ENCODE measurements at places on chromosomes 7 and 10.

DNA sequence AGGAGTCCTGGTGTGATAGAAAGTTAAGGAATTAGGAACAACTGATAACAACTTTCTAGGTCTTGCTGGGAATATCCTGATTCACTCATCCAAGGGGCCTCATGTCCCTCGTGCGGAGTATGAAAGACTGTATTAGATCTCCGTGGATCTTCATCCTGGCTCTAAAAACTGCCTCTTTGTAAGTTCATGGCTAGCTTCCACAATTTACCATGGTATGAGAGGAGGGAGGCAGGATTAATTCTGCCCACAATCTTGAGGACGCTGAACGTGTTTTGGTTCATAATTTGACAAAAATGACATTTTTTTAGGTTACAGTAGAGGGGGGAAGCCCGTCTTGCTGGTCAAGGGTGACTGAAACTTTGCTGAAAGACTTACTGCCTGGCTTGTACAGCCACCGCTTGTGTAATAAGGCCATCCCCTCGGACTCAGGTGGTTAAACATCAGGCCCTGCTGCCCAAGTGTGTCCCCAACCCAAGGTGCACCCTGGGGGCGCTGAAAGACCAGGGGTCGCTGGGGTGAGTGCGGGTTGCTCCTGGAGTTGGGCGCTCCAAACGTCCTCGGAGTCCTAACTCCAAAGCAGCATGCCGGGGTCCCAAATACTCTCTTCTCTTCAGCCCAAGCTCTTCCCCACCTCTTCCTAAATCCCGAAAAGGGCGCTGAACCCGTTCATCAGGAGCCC is 733 bp downstream of the HIBADH start:
- peak; percentile 37 for DNase-seq

DNA sequence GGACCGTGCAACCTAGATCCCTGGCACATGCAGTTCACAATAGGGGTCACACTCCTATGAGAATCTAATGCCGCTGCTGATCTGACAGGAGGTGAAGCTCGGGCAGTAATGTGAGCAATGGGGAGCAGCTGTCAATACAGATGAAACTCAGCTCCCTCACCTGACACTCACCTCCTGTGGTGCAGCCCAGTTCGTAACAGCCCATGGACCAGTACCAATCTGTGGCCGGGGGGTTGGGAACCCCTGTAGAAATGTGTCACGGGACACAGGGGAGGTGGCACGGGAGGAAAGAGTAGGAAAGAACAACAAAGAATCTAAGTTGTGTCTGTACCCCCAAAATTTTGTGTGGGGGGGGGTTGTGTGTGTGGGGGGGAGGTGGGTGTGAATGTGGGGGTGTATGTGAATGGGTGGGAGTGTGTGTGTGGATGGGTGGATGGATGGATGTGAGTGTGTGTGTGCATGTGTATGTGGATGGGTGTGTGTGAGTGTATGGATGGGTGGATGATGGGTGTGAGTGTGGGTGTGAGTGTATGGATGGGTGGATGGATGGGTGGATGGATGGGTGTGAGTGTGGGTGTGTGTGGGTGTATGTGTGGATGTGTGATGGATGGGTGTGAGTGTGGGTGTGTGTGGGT is 33.1 kb downstream of the SFMBT2 start:
- DNase-seq, result no peak

DNA sequence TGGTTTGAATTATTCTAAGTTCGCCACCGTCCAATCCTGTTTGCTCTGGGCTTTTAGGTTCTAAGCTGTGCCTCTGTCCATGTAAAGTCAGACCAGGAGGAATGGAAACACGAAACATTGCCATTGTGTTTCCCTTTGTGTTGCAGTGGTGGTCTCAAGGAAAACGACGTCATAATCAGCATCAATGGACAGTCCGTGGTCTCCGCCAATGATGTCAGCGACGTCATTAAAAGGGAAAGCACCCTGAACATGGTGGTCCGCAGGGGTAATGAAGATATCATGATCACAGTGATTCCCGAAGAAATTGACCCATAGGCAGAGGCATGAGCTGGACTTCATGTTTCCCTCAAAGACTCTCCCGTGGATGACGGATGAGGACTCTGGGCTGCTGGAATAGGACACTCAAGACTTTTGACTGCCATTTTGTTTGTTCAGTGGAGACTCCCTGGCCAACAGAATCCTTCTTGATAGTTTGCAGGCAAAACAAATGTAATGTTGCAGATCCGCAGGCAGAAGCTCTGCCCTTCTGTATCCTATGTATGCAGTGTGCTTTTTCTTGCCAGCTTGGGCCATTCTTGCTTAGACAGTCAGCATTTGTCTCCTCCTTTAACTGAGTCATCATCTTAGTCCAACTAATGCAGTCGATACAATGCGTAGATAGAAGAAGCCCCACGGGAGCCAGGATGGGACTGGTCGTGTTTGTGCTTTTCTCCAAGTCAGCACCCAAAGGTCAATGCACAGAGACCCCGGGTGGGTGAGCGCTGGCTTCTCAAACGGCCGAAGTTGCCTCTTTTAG is 46.3 kb upstream of the DMBT1 start:
- no peak for DNase-seq

DNA sequence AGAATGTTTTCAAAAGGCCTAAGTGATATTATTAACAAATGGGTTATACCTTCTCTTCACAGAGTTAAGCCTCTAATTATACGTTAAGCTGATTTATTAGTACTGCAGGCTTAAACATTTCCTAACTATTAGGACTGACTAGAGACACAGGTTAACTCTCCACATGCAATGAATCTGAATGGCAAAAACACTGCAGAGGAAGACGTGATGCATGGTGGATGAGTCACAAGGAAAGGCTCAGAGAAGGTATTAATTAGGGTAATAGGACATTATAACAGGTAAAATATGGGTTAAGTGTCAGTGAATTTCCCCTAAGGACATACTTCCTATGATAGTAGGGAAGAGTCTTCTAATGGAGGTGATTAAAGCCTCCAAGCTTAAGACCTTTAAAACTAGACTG is 24.7 kb upstream of the SEM1 start:
- no peak for DNase-seq

GRCh38 chr7:68730964-68731363 is 867.3 kb upstream of the AUTS2 start:
- no peak for DNase-seq

Data from activated naive CD8-positive, alpha-beta T cell treated with anti-CD3 and anti-CD28 coated beads, Interleukin-2, amount 50 U/mL, for 24 hours (primary cell).